Suppressor macrophage treated with lipopolysaccharide for 4 hours (primary cell): ENCODE measurements at places on chromosomes 7 and 10.

- no peak for DNase-seq
Observed at GRCh38 chr7:68158686-68159295, 1162.2 kb downstream of the TYW1 start.

- no peak for DNase-seq
Observed at GRCh38 chr10:71393841-71394475, 2.8 kb upstream of the CDH23 start.

- DNase-seq, result no peak
Observed at GRCh38 chr7:131225619-131226513, 101.8 kb upstream of the MKLN1 start.

DNA sequence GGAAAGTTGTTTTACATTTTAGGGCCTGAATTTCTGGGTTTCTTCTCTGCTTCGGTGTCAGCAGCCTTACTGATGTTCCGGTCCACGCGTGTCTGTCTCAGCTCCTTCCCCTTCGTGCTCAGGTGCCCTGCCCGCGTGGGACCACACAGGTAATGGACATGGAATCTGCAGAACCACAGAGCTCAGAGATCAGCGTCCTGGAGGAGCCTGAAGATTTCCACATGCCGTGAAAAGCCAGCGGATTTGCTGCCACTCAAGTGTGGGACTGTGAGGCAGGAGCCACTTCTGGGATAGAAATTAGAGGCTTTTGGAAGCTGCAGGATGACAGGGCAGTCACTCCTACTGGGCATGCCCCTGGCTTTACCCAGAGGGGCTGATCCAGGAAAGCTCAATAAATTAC is 666.1 kb upstream of the FOXK1 start:
- DNase-seq, result no peak

- no peak for DNase-seq
Observed at GRCh38 chr7:118057404-118057803, 126.6 kb upstream of the LSM8 start.

DNA sequence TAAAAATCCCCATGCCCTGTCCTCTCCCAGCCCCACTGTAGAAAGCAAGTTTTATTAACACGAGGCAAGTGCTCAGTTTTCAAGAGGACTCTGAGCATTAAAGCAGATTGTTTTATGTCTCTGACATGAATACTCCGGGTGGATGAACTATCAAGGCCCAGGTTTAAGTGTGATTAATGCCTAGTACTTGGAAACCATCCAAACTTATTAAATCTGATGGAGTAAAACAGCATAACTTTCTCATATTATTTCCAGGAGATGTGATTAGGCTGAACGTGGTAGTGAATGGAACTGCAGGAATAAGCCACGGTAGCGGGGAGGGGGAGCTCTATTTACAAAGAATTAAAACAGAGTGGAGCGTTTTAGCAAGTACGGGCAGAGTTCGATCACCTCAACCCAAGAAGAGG is 144.2 kb upstream of the RNF32 start:
- DNase-seq, result no peak

- DNase-seq, result no peak
Observed at GRCh38 chr10:45091968-45092367, 91.2 kb downstream of the ZNF22 start.

DNA sequence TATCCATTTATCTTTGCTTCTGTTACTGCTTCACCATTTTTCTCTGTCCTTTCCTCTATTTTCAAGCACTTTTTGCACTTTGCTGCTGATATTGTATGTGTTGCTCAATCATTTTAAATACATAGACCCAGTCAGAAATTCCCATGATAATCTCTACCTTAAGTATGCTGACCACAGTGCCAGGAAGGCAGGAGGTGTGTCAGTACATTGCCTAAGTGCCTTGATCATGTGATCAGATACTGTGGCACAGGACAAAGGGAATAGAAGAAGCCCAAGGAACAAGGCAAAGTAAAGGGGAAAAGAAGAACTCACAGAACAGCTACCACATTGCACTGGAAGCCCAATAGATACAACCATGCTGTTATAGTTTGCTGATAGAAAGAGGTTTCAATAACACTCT is 53.7 kb upstream of the CD36 start:
- peak; percentile 5 for DNase-seq

DNA sequence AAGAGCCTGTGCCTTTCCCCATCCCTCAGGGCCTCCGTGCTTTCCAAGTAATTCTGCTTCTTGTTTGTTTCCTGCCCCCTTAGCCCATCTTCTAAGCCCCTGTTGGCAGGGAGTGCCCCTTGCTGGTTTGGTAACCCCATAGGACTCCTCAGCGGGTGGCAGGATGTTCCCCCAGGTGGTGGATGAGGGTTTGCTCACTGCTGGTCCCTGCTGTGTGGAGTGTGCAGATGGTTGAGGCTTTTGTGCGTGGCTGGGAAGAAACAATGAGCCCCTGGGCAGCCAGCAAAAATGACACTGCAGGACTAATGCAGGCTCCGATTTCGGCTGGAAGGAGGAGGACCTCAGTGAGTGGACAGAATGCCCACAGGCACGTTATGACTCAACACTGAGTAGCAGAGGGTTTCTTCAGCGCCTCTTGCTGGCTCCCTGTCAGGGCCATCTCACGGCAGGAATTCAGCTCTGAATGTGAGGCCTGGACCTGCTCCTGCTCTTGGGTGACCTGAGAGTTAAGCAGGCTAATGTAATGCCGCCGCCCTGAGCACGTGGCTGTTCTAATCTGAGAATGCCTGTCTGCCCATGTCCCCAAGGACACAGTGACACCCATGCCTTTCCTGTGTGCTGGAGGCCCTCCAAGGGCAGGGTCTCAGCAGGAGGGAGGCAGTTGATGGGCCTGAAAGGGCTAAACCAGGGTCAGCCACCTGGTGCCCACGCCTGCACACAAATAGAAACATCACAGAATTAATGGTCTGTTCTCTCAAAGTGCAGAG is 16.6 kb downstream of the BAG3 start:
- DNase-seq, result no peak

GRCh38 chr7:78487464-78487863 is 688.9 kb downstream of the PHTF2 start:
- no peak for DNase-seq

DNA sequence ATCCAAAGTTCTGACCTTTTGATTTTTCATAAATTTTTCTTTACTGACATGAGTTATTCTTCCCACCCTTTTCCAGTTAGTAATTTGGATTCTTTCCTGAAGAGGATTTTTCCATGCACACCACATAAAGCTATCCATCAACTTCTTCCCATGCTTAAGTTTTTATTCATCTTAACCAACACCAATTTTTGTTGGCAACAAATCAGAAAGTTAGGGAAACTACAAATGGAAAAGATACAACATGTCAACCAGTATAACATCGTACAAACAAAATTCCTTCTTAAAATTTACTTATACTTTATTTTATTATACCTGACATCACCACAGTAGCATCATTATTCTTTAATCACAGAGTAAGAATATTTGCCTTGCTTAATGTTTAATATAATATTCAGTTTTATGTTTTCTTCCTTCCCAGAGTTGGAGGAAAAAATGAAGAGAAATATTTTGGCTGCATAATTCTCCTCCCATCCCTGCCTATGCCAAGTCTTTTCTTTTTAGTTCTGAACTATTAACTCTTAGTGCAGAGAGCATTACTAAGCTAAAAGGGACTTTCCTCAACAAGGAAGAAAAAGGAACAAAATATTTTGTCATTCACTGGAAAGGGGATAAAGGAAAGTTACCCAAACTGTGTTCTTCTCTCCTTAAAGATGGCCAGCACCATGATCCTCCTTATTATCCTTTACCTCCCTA is 67.5 kb upstream of the MEOX2 start:
- no peak for DNase-seq

- DNase-seq, result peak; percentile 60
Observed at GRCh38 chr7:129225206-129225930, 538 bp downstream of the AHCYL2 start.

DNA sequence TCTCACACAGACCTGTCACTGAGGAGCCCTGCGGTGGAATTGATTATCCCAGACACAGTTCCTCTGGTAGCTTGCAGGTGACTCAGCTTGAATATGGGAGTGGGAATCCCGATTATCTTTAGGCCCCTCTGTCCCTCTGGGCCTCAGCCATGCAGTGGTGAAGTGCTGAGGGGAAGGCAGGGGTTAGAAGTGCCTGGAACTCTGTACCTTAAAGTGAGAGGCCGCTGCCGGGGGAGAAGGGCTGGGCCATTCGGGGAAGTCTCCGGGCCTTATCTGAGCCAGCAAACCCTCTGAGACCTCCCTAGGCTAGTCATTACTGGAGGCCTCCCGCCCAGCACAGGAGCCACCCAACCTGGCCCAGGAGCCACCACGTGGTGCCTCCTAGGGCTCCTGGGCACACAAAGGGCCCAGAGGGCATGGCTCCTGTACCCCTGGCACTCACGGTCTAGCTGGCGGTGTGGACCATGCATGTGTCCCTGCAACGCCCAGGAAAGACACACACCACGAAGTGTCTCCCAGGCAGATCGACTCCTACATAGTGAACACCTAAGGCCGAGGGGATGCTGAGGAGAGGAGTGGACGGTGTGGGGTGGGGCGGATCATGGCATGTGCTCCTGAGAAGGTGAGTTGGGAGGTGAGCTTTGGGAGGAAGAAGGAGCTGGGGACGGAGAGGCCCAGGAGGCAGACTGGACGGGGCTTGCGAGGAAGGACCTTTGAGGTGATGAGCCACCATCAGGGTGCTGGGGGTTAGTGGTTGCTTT is 56.2 kb downstream of the HK1 start:
- DNase-seq, result no peak

GRCh38 chr10:106714734-106715555 is 449.6 kb downstream of the SORCS1 start:
- no peak for DNase-seq

DNA sequence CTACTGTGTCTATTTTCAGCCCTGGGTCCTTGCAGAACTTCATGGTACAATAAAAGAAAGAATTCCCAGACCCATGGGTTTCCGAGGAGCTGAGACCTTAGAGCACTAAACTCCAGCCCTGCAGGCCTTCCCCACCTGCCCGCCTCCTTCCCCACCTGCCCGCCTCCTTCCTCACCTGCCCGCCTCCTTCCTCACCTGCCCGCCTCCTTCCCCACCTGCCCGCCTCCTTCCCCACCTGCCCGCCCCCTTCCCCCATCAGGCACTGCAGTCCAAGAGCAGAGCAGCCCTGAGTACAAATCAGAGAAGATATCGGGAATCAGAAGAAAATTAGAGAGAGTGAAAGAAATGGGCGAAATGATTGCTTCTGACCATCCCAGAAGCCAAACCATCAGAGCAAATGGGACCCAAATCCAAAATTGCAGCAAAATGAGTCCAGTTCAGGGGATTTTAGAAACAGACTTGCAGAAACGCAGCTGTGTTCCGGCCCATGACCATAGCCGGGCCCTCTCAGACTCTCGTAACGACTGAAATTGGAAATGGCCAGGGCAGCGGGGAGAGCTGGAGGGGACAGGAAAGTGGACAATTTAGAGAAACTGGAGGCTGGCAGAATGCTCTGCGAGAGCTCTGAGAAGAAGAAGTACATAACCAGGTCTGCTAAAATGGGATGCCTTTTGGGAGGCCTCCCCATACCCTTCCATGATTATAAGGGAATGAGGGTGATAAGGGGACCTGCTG is 568.4 kb downstream of the TCERG1L start:
- no peak for DNase-seq

DNA sequence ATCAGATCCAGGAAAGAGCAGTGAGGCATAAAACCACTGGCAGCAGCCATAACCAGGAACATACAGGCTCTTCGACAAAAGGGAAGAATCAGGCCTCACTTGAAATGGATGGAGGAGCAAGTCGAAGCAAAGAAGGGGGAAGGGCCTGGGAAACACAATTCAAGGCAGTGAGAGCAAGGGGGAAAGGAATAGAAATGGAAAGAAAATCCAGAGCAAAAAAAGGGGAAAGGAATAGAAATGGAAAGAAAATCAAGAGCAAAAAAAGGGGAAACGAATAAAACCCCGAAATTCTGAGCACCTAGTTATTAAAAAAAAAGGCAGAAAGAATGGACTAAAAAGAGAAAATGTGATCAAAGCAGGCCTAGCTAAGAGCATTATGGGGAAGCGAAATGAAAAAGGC is 24.1 kb upstream of the PRKAR2B start:
- no peak for DNase-seq

GRCh38 chr10:122021379-122021778 is 32.4 kb downstream of the TACC2 start:
- no peak for DNase-seq

DNA sequence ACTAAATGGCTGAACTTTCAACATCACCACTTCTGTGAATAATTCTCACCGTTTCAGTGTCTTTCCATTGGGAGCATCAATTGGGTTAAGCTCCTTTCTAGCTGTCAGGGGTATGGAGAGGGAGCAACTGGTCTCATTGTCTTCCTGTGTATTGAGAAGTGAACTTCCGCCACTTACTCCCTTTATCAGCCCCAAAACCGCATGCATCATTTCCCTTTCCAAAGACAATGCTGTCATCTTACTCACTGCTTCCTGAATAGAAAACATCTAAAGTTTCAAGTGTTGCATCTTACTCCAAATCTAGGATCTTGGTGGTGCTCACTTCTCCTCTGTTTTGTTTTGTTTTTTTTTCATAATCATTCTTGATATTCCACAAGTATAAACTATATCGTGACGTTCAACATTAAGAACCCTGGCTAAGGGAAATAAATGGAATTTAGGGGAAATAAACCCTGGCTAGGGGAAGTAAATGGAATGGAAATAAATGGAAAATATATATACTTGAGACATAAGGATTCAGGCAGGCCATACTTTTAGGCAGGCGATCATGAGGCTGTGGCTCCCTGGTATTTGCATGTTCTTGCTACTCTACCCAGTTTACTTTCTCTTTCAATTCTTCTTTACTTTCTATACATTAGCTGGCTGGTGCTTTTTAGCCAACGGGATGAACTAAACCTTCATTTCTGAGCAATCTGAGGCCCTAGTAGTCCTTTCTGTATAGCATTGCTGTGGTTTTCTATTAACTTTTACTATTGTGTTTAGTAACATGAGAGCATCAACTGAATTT is 371.9 kb downstream of the BMPER start:
- DNase-seq, result no peak

- peak; percentile 3 for DNase-seq
Observed at GRCh38 chr7:25427721-25428120, 199.4 kb upstream of the NPVF start.

GRCh38 chr7:32658467-32658869 is 163.2 kb downstream of the AVL9 start:
- no peak for DNase-seq

- peak; percentile 48 for DNase-seq
Observed at GRCh38 chr7:5422396-5423305, 983 bp downstream of the TNRC18 start.

GRCh38 chr7:102318482-102318971 is 31.9 kb downstream of the SH2B2 start:
- DNase-seq, result no peak

DNA sequence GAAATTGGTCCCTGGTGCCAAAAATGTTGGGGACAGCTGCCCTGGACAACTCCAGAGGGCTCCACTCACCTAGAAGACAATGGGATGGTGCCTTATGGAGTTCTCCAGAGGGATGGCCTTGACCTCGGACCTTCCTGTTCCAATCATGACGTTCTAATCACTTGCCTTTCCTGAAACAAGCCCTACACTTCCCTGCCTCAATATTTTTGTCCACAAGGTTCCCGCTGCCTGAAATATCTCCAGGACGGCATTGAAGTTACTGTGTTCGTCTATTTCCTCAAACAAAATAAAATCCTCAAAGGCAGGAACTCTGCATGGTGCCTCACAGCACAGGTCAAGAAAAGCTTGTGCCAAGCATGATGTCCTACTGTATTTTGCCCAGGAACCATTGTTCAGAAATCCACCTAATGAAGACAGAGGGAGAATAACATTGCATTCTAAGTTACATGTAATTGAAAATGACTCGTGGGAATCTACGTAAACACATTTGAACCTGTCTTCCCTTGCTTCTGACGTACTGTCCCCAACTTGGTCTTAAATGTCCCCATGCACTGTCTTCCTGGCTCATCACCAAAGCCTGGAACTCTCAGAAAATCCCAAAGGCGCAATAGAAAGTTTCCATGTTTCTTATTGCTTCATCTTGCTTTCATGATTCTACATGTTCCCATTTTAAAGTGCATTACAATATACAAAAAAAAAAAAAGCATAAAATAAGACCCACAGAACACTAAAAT is 342.3 kb upstream of the NRP1 start:
- DNase-seq, result no peak
